Stimulated activated CD4-positive, alpha-beta T cell treated with anti-CD3 and anti-CD28 coated beads, TNF-alpha, amount 100 ng/mL, for 4 hours (primary cell): ENCODE measurements at places on chromosomes 12 and 14.

- DNase-seq = no peak
These were observed 76.2 kb downstream of the BCL11B start for GRCh38 chr14:99195602-99196309.

DNA sequence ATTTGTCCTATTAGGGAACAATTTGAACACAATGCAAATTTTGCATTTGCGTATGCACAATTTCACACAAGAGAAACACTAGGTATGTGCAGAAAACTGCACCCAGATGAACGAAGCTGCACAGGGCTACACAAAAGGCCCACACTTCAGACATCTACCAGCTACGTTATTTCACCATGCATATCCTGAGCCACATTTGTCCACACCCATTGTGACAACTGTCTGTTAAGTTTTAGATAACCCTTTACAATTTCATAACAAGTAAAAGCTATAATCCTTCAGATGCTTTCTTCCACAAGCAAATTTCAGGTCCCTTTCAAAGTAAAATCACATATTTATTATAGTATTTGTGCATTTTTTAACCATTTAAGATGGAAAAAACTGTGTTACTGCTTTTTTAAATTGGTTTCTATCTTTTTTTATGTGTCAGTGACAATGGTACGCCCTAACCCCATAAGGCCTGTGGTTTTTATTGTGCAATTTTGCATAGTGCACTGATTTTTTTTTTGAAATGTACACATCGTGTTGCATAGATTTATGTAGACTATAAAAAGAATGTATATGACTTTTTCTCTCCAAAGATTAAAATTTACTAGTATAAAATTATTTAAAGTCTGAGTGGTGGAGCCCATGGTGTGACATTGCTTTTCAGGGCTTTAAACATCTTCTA, 87.8 kb upstream of the BTG1 start:
- no peak for DNase-seq

DNA sequence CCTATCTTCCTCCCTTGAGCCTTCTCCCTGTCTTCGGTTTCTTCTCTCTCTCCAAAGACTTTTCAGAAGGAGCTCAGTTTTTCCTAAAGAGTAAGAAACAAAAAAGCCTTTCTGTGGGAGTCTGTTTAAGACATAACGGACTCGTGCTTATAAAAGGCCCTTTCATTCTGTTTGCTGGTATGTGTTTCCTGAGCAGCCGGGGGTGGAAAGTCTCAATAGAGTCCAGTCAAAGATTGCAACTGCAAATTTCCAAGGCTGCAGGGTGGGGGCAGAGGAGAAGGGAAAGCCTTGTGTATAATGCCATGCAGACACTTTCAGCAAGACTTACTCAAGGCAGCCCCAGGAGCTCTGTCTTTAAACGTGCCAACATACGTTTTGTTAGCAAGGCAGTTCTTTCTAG, 62.2 kb downstream of the GNG2 start:
- DNase-seq = no peak

- DNase-seq = no peak
These were observed 4.8 kb downstream of the IFFO1 start for GRCh38 chr12:6551063-6551461.

GRCh38 chr12:3681595-3682061, 71.3 kb downstream of the CRACR2A start:
- DNase-seq = no peak

- DNase-seq = no peak
These were observed 833.1 kb downstream of the FLRT2 start for GRCh38 chr14:86363047-86363446.

GRCh38 chr14:89165189-89166181, 251.5 kb downstream of the FOXN3 start:
- no peak for DNase-seq

GRCh38 chr14:45038865-45039264, 45.1 kb upstream of the PRPF39 start:
- no peak for DNase-seq

- no peak for DNase-seq
These were observed 3.1 kb downstream of the BCAT1 start for GRCh38 chr12:24945845-24946244.
